ENCODE measurements at places on chromosomes 13 and 19.

- DNase-seq = no peak
Observed at GRCh38 chr13:98386637-98387036, 190.3 kb downstream of the STK24 start.

DNA sequence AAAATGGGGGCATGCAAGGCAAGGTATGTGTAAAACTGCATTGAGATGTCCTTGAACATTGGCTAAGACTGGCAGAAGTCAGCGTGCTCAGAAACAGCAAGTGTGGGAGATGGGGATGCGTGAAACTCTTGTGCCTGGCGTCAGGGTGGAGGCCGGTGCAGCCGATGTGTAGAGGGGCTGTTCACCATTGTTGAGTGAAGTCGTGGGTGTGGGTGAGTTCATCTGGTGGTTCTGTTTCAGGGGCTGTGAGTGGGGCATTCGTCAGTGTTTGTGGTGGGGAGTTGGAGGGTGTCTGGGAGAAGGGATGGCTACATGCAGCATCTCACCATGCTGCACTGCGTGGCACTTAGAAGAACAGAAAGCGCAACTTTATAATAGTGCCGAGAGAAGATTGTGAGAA is 11.4 kb upstream of the MIA start:
- no peak for DNase-seq

DNA sequence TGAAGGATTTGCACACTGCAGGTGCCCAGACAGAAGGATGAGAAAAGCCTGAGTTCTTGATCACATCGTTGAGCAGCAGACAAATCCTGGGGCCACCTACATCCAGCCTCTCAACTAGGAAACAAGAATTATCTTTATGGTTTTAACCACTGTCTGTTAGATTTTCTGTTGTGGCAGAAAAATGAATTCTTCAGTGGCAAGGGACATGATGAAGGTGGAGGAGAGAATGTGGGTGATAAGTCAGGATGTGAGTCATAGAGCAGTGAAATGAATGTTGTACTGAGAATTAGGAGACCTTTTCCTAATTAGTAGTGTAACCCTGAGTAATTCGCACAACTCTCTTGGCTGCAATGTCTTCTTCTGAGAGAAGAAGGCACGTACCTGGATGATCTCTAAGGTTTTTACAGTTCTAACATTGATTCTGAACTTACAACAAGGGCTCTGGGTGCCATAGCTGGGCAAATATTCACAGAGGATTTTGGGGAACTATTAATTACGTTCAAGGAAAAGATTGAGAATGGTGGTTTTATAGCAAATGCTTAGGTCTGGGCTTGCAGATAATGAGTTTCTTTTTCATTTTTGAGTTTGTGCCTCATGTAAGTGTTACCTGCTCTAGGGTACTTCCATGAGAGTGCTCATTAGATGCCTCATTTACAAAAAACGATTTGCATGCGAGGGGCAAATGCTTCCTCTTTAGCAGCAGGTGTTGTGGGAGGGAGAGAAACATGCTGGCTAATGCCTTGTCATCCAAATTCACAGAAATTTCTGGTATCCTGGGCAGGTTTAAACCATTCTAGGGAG is 111.0 kb upstream of the KL start:
- DNase-seq = no peak

DNA sequence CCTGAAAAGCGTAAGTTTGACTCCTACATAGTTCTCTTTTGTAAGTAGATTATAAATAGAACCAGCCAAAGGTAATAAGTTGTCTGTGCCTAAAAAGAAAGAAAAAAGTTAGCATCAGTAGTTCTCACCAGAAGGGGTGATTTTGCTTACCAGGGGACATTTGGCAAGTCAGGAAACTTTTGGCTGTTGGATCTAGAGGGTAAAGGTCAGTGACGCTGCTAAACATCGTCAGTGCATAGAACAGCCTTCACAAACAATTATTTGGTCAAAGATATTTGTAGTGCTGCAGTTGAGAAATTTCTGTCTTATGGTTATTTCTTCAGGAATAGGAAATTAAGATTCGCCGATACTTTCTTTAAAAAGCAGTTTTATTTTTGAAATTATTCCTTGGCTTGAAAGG is 2.0 kb downstream of the USPL1 start:
- DNase-seq = no peak

DNA sequence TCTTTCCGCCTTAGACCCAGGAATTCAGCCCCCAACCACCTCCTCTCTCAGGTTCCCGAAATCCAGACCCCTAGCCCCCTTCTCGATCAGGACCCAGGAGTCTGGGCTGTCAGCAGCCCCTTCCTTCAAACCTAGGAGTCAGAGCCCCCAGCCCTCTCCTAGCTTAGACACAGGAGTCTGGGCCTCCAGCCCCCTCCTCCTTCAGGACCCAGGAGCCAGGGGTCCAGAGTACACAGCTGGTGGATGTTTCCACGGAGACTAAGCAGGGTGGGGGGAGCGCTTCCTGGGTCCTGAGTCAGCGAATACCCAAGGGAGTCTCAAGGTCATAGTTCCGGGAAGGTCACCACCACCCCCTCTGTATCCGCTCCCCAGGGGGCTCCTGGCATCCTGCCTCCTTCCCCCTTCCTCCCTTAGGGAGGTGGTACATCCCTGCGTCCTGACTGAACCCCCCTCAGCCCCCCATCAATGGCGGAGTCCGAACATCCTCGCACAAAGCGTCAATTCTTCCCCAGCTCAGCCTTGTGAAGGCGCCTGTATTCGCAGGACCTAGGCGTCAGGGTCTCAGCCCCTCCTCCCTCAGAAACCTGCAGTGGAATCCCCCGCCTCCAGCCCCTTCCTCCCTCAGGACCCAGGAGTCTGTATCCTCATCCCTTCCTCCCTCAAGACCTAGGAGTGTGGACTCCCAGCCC is 4.6 kb downstream of the CADM4 start:
- no peak for DNase-seq

GRCh38 chr13:41542281-41542680 is 84.9 kb downstream of the RGCC start:
- no peak for DNase-seq

- no peak for DNase-seq
Observed at GRCh38 chr19:14361824-14362223, 19.4 kb upstream of the ADGRE5 start.

GRCh38 chr13:99987154-99988019 is 5.8 kb downstream of the ZIC2 start:
- no peak for DNase-seq

DNA sequence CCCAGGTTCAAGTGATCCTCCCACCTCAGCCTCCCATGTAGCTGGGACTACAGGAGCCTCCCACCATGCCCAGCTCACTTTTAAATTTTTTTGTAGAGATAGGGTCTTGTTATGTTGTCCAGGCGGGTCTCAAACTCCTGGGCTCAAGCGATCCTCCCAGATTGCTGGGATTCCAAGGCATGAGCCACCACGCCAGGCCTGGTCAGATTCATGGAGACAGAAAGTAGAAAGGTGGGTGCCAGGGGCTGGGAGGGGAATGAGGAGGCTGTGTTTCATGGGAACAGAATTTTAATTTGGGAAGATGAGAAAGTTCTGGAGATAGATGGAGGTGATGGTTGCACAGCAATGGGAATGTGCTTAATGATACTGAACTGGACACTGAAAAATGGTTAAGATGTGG is 22.3 kb downstream of the ARHGEF18 start:
- DNase-seq = no peak

GRCh38 chr19:4633140-4633967 is 6.0 kb upstream of the TNFAIP8L1 start:
- peak; percentile 32 for DNase-seq

GRCh38 chr13:85408415-85408814 is 390.8 kb downstream of the SLITRK6 start:
- no peak for DNase-seq

GRCh38 chr13:113164492-113164891 is 6.0 kb downstream of the PROZ start:
- DNase-seq = no peak

GRCh38 chr13:52118595-52118994 is 10.3 kb downstream of the NEK5 start:
- no peak for DNase-seq

DNA sequence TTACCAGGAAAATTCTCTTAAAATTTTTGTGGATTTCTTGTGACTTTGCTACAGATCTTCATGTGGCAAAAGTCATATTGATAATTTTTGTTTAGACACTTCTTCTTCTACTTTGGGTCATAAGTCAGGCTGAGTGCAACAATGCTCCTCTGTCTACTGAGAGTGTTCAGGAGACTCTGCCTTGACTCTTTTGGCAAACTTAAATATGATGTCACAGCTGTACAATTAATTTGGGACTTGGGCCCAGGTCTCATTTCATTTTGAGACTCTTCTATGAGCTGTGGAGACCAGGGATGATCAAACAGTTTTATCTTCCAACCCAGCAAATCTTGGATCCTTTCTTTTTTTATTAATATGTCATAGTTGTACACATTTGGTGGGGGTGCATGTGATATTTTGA is 19.7 kb upstream of the IPO5 start:
- DNase-seq = no peak

DNA sequence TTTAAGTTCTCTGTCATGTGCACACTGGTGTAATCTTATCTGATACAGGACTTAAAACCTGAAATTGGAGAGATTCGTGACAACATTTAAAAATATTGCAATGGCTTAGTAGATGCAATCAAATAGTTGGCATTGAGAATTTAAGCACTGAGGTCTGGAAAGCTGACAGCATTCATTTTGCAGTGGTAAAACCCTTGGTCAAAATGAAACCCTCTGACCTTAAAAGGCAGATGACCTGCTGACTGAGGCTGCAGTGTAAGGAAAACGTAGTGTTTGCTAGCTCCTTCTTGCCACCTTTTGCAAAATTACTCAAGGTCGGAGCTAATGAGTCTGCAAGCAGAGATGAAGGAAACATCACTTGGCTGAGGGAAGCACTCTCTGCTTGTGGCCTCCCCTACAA is 150.6 kb downstream of the KCTD12 start:
- no peak for DNase-seq

- DNase-seq = no peak
Observed at GRCh38 chr19:2711875-2712205, 9.3 kb downstream of the DIRAS1 start.

DNA sequence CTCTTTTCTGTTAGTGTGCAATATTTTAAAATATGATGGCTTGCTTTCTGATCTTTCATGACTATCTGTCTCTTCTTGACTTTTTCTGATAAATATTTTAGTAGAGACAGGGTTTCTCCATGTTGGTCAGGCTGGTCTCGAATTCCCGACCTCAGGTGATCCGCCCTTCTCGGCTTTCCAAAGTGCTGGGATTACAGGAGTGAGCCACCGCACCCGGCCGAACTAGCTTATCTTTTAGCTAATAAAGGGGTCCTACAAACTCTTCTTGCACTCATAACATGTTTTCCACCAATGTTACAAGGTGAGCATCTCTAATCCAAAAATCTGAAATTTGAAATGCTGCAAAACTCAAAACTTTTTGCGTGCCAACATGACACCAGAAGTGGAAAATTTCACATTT is 535.2 kb upstream of the PCDH20 start:
- DNase-seq = no peak

GRCh38 chr13:91017669-91018053 is 329.8 kb upstream of the MIR17HG start:
- DNase-seq = no peak

DNA sequence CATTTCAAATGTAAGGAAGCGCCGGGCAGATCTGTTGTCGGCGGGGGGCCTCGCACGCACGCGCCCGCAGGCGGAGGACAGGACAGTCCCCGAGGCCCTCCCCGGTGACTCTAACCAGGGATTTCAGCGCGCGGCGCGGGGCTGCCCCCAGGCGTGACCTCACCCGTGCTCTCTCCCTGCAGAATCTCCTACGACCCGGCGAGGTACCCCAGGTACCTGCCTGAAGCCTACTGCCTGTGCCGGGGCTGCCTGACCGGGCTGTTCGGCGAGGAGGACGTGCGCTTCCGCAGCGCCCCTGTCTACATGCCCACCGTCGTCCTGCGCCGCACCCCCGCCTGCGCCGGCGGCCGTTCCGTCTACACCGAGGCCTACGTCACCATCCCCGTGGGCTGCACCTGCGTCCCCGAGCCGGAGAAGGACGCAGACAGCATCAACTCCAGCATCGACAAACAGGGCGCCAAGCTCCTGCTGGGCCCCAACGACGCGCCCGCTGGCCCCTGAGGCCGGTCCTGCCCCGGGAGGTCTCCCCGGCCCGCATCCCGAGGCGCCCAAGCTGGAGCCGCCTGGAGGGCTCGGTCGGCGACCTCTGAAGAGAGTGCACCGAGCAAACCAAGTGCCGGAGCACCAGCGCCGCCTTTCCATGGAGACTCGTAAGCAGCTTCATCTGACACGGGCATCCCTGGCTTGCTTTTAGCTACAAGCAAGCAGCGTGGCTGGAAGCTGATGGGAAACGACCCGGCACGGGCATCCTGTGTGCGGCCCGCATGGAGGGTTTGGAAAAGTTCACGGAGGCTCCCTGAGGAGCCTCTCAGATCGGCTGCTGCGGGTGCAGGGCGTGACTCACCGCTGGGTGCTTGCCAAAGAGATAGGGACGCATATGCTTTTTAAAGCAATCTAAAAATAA is 18.2 kb downstream of the IL17D start:
- no peak for DNase-seq

DNA sequence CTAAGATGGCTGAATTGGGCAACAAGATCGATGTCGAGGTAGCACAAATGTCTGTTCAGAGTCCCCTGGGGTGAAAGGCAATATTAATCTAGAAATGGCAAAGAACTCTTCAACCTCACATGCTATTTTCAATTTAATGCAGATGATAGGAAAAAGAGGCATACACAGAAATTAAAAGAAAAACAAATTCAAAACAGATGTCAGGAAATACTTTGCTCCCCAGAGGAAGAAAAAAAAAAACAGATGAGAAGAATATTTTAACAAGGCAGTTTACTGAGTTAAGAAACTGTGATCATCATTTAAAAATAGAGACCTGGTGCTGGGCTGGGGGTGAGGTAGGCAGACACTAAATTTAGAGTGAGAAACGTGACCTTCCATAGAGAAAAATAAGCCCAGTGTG is 421.9 kb upstream of the ARGLU1 start:
- no peak for DNase-seq

DNA sequence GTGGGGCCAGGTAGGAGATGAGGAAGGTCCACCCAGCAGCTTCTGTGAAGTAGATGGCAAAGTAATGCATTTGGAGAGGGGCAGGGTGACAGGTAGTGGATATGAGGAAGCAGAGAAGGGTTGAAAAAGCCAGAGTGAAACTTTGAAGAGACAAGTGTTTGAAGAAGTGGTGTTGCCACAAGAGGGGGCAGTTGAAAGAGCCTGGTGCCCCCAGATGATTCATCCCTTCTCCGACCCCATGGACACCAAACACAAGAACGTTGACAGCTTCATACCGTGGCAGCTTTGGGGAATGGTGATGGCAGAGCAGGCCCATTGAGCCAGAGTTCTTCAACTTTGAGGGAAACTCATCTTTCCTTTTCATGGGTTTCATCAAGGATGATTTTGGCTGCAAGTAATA is 19.9 kb downstream of the IFNL3 start:
- DNase-seq = no peak

- DNase-seq = no peak
Observed at GRCh38 chr13:111636804-111637203, 316.4 kb downstream of the TEX29 start.

GRCh38 chr13:109913936-109914510 is 127.6 kb upstream of the IRS2 start:
- DNase-seq = no peak

DNA sequence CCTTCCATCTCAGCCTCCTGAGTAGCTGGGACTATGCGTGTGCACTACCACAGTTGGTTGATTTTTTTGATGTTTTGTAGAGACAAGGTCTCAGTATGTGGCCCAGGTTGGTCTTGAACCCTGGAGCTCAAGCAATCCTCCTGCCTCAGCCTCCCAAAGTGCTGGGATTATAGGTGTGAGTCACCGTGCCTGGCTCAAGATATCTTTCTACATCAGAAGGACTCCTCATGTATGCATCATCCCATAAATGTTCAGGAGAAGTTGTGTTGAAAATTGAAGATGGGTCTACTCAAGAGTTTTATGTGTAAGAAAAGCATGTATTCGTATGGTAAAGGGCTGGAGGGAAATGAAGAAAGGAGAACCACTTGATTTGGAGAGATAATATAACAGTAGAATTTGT is 71.8 kb upstream of the STK24 start:
- no peak for DNase-seq
